Activated CD8-positive, alpha-beta memory T cell treated with anti-CD3 and anti-CD28 coated beads for 36 hours (primary cell): ENCODE measurements at places on chromosomes 5 and 9. TPM values are rescaled to one million over a fixed set of nuclear protein-coding genes. Genes with fewer than 3 reads are reported as not detected.

PCDHA1 gene
- not detected for total RNA-seq

PCDHGA12 gene
- 0.08 TPM for total RNA-seq

C7 gene
- total RNA-seq, result not detected

LRRC26 gene
- total RNA-seq, result not detected

CCT5 gene
- 511 TPM for total RNA-seq

RNF130 gene
- total RNA-seq, result 15.3 TPM

PHF24 gene
- not detected for total RNA-seq

ELOVL7 gene
- total RNA-seq, result 0.06 TPM
